ENCODE measurements at places on chromosomes 1 and 21.

DNA sequence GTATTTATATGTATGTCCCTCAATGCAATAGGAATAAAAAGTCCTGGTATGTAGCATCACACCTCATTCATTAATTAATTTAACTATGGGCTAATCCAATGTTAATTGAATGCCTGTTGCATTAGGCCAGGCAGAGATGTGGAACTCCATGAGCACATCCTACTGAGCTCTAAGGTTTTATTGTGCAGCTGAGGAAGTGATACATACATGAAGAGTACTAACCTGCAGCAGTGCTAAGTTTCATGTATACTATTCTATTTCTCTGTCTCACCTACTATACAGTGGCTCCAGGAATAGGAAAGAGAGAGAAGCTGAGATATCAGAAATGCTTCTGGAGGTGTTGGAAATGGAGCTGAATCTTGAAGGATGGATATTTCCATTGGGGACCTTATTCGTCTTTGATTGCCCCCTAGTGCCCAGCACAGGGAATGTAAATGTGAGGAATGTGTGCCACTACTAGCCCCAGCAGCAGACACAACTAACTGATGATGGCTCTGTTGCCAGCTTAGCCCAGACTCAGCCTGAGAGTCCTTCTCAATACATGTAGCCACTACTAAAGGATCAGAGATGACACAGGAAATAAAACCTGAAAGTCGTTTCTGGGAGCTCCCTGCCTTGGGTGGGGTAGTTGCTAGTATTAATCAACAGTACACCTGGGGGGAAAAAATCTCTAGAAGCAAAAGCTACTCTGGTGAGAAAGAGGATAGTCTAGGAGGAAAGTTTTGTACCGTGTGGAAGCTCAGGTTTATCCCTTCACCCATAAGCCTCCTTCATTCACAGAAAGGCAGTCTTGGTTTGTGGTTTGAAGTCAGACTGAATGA is 173.3 kb upstream of the FOXD3 start:
- peak; percentile 32 for DNase-seq

GRCh38 chr1:205676597-205676996 is 3.7 kb downstream of the SLC45A3 start:
- peak; percentile 62 for DNase-seq

GRCh38 chr1:219463636-219464035 is 149.3 kb downstream of the ZC3H11B start:
- DNase-seq, result no peak

GRCh38 chr1:155893389-155894142 is 17.6 kb downstream of the RIT1 start:
- DNase-seq, result no peak

- no peak for DNase-seq
Observed at GRCh38 chr1:200073286-200073637, 45.8 kb downstream of the NR5A2 start.

- DNase-seq, result peak; percentile 82
Observed at GRCh38 chr21:42171091-42172053, 47.6 kb upstream of the ABCG1 start.

GRCh38 chr1:114024049-114024448 is 44.8 kb downstream of the OLFML3 start:
- no peak for DNase-seq

- DNase-seq, result peak; percentile 68
Observed at GRCh38 chr1:1779691-1780597, 1.7 kb upstream of the NADK start.

GRCh38 chr1:228850141-228851100 is 115.1 kb downstream of the RHOU start:
- DNase-seq, result no peak

DNA sequence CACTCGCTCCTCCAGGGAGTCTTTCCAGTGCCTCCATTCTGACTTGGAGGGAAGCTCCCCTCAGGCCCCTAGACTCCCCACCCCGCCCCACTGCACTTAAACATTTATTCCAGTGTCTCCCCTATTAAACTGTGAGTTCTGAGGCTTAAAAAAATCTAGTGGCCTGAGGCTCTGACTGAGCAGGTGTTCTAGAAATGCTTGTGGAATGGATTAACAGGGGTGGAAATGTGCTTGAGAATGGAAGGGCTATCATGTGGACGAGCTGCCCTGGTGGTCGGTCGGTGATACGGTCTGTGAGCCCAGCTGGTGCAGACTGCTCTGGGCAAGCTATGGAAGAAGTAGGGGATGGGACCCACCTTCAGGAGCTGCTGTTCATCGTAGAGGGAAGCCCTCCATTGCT is 130.2 kb downstream of the PEX14 start:
- DNase-seq, result no peak

- no peak for DNase-seq
Observed at GRCh38 chr1:22131875-22132486, 10.9 kb downstream of the WNT4 start.

GRCh38 chr1:19771350-19771749 is 28.4 kb downstream of the TMCO4 start:
- no peak for DNase-seq

- no peak for DNase-seq
Observed at GRCh38 chr1:23477359-23478144, 6.4 kb downstream of the ASAP3 start.

DNA sequence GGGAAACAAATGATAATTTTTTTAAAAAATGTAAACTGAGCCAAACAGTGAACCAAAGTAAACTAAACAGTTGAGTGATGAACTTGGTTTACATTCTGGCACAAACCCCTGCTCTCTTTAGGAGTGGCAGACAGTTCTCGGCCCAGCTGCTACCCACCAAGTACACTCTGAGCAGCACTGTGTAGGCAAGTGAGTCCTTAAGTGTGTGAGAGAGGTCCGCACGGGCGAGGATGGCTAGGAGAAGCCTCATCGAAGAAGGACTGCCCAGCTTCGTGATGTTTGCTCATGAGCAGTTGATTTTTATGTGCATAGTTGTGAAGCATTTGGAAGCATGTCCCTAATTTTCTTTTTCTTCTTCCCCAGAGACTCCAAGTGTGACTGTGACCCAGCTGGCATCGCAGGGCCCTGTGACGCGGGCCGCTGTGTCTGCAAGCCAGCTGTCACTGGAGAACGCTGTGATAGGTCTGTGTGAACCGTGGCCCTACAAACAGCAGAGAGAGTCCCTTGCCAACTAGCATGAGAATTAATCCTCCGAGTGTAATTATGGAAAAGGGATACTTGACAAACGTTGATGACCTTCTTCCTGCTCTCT is 32.1 kb downstream of the LAMC2 start:
- no peak for DNase-seq

DNA sequence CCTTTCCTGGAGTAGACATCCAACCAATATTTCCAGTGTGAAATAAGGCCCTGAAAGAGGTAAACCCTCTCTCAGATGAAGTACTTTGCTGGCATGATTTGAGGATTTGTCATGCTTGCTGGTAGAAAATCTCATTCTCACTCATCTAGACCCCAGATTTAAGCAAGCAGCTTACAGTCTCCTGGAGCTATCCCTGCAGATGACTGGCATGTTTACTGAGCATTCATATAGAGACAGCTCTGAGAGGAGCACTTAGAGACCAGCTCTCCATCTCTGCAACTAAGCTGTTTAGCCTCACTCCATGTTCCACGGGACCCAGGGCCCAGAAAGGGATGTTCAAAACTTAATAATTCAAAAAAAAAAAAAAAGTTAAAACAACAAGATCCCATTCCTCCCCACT is 34.2 kb downstream of the GPR161 start:
- DNase-seq, result no peak

DNA sequence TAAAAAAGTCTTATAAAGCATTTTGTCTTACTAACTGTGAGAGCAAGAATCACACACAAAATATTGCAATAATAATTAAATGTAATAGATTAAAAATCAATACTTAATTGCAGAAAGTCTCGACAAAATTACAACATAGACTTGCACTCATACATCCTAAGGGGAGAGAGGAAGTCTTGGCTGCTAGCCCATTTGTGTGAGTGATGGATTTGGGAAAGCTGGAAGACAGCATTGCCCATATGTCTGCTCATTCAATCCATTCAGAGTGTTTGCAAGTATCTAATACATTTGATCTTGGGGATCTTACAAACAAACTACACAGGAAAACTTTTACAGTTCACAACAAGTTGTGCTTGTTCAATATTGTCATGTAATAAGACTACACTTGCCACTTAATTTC is 140.5 kb downstream of the COL11A1 start:
- no peak for DNase-seq

GRCh38 chr21:41164981-41165655 is 2.8 kb upstream of the BACE2 start:
- DNase-seq, result no peak

DNA sequence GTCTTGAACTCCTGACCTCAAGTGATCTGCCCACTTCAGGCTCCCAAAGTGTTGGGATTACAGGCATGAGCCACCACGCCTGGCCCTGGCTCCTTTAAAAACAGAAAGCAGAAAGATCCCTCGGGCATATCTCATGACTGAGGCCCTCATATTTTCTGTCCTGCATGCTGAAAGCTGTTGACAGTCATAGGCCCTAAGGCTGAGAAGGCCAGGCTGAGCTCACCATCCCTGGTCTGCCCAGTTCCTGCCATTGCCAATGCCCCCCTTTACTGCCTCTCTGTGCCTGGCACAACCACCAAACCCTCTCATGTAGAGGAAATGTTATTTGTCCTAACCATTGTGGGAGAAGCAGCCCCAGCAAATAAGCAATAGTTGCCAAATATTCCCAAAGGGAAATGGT is 12.7 kb downstream of the CD34 start:
- no peak for DNase-seq

GRCh38 chr1:182781841-182782586 is 7.6 kb upstream of the NPL start:
- DNase-seq, result peak; percentile 41

DNA sequence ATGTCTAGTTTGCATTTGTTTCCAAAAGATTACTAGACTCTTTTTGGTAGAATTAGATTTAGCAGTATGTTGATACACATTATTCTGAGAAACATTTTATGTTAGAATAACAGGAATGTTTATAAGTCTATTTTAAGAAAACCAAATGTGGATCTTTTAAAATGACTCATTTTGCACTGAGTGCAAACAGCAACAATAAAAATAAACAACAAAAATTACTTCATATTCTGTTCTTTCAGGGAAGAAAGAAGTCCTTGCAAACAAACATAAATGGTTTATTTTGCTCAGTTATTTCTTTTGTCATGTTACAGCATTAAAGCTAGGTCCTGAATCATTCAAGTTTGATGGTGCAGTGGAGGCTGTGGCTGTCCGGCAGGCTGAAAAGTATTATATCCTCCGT is 106.8 kb upstream of the TENT5C start:
- DNase-seq, result no peak

DNA sequence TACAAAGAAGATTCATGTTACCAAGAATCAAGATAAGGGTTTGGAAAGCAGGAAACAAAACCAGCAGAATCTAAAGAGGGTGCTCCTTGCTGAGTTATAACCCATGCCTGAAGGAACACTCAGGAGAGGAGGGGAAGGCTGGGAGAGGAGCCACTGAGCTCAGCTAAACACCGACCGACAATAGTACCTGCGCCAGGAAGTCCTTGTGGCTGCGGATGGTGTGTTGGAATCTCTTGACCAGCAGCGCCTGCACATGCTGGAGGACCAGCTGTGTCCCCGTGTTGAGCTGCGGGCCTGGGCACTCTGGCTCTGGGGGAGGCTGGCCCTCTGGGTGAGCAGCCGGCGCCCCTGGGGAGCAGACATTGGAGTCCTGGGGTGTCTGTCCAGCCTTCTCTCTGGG is 89.4 kb downstream of the ABCA4 start:
- DNase-seq, result no peak

DNA sequence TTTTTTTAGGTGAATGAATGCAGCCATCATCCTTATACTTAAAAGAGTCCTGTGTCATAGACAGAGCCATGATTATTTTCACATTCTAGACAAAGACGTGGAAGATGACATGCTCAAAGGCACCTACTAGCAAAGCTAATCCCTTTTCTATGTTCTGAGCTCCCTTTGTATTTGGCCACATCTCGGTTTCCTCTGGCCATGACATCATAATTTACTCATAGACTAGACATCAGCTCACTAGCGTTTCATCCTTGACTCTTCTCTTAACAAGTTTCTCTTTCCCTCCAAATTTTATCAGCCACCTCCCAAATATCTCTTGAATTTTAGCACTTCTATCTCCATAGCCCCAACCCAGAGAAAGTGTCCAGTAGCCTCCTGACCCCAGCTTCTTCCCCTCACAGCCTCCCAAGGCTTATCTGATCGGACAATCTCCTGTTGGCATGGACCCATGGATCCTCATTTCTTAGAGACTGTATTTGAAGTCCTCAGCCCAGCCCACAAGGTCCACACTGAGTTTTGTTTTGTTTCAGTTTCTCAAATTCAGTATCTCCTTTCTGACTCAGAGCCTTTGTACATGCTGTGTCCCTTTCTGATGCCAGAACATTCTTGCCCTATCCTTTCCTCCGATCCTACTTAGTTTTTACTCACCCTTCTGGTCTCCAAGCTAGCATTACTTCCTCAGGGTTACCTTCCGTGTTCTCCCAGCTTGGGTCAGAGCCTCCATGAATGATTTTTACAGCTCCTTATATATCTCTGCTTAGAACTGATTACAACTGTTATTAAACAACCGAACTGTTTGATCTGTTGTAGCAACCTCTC is 33.0 kb upstream of the EPS8L3 start:
- no peak for DNase-seq

- no peak for DNase-seq
Observed at GRCh38 chr1:166785987-166786386, 53.3 kb upstream of the POGK start.

- no peak for DNase-seq
Observed at GRCh38 chr1:173393659-173394000, 83.5 kb upstream of the PRDX6 start.

DNA sequence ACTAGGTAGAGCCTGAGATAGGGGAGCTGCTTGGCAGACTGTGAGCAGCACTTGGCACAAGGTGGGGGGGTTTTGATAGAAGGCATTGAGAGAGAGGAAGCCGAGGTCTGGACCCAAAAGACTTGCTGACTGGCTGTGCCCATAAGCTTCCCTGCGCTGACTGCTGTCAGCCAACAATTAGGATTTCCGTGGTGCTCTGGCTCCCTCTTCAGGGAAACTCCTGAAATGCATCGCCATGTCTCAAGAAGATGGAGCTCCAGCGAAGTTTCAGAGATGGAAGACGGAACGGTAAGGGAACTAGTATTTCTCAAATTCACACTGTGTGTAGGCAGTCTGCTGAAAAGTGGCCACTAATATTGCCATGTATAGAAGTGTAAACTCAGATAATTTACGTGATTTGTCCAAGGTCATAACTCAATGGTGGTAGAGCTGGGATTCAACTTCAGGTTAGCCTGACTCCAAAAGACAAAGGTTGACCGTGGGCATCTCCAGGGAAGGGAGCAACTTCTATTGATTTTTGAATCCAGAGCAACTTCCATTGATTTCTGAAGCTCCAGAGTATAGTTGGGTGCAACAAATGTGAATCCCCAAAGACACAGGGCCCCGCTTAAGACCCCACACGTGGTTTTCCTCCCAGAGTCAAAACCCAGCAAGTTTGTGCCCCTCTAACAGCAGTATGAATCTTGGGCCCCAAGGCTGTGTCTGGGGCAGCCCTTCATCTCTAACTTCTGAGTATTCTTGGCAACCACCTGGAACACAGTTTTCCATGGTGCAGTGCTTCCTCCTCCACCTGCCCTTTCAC is 44.5 kb upstream of the CRNN start:
- peak; percentile 47 for DNase-seq

GRCh38 chr1:91997607-91998195 is 32.1 kb upstream of the EPHX4 start:
- DNase-seq, result no peak

GRCh38 chr1:42040159-42040558 is 113.1 kb upstream of the GUCA2B start:
- no peak for DNase-seq

Measured in nucleus accumbens (tissue), 56 donors.